ENCODE measurements at places on chromosomes 3 and 15.

DNA sequence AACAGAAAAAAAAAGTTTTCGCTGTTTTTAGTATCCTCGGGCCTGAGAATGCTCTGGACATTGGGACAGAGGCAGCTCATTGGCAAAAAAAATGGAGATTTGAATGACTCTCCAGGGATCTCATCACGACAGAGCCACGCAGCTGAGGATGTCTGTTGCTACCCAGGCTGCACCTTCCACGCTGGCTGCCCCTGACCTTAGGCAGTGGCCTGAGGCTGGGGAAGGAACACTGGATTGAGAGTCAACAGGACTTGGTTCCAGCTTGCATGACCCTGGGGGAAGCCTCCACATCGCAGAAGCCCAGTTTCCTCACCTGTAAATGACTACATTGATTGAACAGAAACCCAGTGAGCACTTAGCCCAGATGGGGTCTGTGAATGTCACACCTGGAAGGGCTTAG lies 8.7 kb upstream of the ACSBG1 start:
- DNase-seq: no peak

GRCh38 chr15:40582726-40583246 lies 11.3 kb upstream of the KNL1 start:
- DNase-seq: no peak

- DNase-seq: no peak
Observed at GRCh38 chr3:137103739-137104138, 146.0 kb downstream of the IL20RB start.

GRCh38 chr15:86915811-86916331 lies 836.2 kb downstream of the AGBL1 start:
- DNase-seq: no peak

DNA sequence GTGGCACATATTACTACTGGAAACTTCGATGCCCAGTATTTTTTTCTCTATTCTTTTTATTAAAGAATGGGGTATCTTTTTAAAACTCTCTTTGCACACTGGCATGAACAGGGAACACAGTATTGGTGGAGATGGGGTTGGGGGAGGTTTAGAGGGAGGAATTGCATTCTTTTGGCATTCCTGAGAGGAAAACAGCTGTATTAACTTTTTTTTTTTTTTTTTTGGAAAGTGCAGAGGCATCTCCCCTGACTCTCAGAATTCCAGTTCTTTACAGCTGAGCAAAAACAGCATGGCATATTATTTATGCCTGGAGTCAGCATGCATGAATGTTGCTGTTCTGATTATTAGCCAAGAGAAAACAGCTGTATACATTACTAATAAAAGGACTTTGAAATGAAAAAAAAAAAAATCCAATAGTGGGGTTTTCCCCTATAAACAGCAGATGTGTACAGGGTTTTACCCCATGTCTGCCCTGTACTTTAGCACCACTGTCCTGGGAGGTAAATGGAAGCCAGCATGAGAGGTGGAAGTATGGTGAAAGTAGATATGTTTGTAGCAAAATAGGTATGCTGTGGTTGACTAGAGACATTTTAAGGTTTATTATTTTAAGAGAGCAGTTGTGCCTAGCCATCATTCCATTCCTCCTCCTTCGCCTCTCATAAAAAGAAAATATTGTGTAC lies 132.2 kb downstream of the FNDC3B start:
- no peak for DNase-seq

GRCh38 chr15:94233441-94233840 lies 2.1 kb downstream of the MCTP2 start:
- DNase-seq: no peak

DNA sequence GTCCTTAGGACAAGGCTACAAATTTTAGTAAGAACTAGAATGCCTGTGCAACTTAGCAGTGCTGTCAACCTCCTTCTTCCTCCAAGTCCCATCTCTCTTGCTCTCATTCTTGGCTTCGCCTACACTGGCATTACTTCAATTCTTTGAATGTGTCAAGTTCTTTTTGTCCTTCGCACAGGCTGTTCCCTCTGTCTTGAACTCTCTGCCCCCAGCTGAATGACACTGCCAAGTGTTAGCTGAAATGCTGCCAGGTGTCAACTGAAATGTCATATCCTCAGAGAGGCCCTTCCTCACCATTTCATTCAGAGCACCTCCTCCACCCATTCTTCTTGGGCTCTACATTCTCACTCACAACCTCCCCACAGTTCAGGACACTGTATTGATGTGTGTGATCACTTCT lies 48.8 kb upstream of the PSMD6 start:
- DNase-seq: no peak

GRCh38 chr3:191136347-191136746 lies 62.7 kb upstream of the OSTN start:
- DNase-seq: no peak

GRCh38 chr3:171704814-171705213 lies 105.5 kb downstream of the PLD1 start:
- no peak for DNase-seq

GRCh38 chr15:45166834-45167630 lies 20.7 kb downstream of the SHF start:
- DNase-seq: peak; percentile 66

- DNase-seq: no peak
Observed at GRCh38 chr3:3783210-3783609, 16.0 kb upstream of the LRRN1 start.

- no peak for DNase-seq
Observed at GRCh38 chr3:7209098-7209497, 348.2 kb downstream of the GRM7 start.

DNA sequence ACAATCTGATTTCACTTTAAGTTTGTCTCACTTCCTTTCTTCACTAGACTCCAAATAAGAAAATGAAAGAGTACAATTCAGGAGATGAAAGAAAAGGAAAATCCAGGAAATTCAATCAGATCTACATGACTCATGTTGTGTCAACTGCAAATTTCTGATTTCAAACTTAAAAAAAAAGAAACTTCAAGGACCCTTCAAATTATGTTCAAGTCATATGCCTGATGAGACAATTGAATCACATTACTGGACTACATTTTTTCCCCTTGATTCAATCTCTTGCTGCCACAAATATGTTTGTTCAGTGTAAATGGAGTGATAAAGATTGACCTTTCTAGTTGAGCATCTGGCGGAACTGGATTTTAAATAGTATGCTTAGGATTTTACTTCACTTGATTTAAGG lies 37.4 kb downstream of the FRMD5 start:
- DNase-seq: no peak

DNA sequence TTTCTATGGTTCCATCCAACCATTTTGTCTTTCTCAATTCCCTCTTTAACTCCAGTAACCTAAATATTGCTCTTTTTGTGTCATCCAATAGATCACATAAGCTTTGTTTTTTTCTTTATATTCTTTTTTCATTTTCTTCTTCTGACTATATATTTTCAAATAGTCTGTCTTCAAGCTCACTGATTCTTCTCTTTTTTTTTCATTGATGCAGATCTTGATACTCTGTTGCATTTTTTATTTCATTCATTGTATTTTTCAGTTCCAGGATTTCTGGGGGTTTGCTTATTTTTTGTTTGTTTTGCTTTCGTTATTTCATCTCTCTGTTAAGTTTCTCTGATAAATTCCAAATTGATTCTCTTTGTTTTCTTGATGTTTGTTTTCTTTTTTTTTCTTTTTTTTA lies 36.2 kb downstream of the CLDN1 start:
- DNase-seq: no peak

GRCh38 chr15:88315221-88315878 lies 58.8 kb upstream of the NTRK3 start:
- no peak for DNase-seq

DNA sequence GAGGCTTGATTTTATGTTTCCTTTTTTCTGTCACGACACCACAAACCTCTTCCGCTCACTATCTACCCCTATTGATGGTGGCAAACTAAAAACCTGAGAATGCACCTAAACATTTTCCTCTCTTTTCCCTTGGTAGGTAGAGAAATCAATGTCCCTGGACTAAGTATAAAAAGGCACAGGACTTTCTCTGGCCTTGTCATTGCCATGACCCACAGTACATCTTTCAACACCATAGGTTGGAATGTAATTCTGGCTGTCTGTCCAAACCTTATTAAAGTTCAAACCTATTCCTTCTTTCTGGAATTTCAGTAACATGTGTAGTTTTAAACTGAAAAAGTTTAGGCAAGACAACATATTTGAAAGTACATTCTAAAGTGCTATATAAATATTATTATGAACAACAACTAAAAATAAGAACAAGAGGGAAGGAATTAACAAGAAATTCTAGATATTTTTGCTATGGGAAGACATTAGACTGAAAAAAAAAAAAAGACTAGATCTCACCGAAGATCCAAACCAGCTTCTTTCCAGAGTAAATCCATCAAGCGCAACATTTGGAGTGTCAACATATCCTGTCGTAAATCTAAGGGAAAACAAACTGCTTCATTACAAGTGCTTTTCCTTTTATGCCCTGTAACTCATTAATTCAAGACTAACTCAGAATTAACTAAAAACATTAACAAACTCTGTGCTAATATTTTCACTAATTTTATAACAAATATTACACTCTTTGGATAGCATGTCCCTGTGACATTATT lies 73.1 kb downstream of the FAIM start:
- DNase-seq: no peak

DNA sequence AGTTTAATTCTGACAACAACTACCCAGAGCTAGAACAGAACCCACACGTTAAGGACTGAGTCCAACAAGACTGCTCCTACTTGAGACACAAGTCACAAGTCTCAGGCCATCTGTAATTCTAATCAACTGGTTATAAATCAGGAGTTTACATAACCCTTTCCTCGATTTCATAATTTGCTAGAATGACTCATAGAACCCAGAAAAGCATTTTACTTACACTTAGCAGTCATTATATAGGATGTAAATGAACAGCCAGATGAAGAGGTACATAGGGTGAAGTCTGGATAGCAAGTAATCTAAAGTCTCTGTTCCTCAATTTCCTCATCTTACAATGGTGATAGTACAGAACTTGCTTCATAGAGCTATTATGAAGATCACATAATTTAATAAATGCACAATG lies 1018.2 kb downstream of the DIPK2A start:
- no peak for DNase-seq

DNA sequence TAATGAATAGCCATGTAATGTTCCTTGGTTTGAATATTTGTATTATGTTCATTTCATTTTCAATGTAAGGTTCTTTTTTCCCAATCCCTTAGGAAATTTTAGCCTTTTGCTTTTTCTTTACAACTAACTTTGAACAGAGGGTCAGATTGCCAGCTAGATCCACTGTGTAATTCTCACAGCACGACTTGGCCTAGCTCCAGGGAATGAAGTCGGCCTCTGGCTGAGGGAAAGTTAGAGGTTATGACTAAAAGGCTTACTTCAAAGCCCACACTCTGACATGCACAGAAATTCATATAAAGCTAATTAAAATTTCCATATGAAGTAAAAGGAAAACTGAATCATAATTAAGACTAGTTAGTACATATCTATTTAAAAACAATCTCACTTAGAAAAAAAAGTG lies 38.7 kb downstream of the ROBO1 start:
- no peak for DNase-seq

DNA sequence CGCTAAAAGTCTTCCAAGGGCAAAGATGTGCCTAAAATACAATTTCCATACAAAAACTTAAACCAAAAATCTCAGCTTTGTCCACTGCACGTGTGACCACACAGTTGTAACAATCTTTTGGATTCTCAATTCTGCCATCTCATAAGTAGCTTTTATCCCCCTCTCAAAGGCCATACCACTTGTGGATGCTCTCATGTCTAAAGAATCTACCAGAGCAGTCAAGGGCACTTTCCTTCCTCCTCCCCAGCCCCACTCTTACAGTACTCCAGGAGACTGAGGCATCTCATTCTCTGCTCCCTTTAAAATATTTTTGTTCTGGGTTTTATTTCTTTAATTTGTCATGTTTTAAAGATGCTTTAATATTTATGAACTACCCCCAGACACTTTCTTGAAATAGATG lies 102.3 kb upstream of the PFN2 start:
- no peak for DNase-seq

GRCh38 chr3:172312001-172312400 lies 136.3 kb downstream of the GHSR start:
- no peak for DNase-seq

DNA sequence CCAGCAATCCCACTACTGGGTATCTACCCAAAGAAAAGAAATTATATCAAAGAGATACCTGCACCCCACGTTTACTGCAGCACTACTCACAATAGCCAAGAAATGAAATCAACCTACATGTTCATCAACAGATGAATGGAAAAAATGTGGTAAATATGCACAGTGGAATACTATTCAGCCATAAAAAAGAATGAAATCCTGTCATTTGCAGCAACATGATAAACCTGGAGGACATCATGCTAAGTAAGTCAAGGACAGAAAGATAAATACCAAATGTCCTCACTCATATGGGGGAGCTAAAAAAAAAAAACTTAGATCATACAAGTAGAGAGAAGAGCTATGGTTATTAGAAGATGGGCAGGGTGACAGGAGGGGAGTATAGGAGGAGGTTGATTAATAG lies 9.1 kb downstream of the ZBTB11 start:
- no peak for DNase-seq

GRCh38 chr3:16252243-16252978 lies 12.3 kb downstream of the DPH3 start:
- DNase-seq: no peak

DNA sequence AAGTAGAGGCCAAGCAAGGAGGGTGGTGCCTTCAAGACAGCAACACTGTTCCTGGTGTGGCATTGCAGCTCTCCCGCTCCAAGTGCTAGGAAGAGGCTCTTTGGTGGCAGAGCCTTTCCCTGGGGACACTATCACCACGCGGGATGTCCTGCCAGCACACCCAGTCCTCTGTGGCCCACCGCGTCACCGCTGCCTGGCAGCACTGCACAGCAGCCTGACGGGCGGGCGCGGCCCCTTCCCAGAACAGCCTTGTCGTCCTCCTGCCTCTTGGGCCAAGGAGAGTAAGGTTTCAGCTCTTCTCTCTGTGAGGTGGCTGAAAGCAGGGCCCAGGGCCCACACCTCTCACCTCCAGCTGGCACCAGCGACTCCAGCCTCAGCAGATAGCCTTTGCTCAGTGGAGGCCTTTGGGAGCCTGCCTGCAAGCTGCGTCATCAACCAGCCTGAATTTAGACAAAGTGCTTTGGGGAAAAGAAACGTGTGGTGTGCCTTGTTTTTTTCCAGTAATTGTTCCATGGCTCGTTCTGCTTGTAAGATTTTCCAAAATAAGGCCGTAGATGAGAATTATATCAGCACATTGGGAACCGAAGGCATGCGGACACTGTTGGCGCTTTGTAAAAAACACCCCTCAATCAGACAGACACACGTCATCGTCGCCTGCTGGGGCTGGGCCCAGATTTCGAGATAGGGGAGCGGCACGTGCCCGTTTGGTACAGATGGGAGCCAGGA lies 65.0 kb downstream of the AAGAB start:
- no peak for DNase-seq

DNA sequence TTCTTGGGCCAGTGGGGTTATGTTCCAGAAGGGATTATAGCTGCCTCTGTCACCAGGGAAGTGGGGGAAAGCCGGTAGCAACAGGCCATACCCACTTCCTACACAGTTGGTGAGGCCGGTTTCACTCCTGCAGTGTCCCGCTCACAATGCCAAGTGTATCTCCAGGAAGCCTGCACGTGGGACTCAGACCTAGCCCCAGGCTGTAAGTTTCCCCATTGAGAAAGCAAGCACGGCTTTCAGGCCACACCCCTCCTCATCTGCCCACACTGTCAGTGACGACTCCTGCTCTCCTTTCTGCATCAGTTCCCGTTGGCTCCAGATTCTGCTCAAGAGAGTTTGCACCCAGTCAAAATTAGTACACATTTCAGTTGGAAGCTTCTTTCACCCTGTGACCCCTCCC lies 51.6 kb upstream of the CPOX start:
- DNase-seq: no peak

Data from activated gamma-delta T cell treated with anti-CD3 and anti-CD28 coated beads, Interleukin-2, amount 50 U/mL, for 16 hours (primary cell).